ENCODE measurements at places on chromosomes 12 and 14.

GRCh38 chr12:95463050-95463449 lies 10.9 kb upstream of the METAP2 start:
- DNase-seq, result no peak

GRCh38 chr14:84927096-84927827 lies 602.7 kb upstream of the FLRT2 start:
- no peak for DNase-seq

- DNase-seq, result no peak
Observed at GRCh38 chr12:44154128-44154527, 318.2 kb downstream of the TMEM117 start.

- no peak for DNase-seq
Observed at GRCh38 chr12:124607681-124608425, 40.4 kb upstream of the NCOR2 start.

DNA sequence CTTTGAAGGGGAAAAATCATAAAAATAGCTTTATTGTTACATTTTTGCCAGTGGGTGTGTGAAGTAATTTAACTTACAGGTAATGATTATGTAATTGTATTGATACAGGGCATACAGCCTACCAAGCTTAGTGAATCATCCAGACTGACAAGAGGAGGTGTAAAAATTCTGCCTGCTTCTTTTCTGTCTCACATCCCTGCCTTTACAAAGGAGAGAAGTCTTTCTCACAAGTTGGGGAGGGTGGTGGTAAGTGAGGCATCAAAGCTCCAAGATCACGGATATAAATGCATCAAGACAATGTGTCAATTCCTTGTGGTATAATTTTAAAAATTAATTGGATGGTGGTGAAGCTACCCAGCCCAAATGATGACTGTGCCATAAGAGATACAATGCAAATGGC lies 39.0 kb upstream of the G2E3 start:
- no peak for DNase-seq

DNA sequence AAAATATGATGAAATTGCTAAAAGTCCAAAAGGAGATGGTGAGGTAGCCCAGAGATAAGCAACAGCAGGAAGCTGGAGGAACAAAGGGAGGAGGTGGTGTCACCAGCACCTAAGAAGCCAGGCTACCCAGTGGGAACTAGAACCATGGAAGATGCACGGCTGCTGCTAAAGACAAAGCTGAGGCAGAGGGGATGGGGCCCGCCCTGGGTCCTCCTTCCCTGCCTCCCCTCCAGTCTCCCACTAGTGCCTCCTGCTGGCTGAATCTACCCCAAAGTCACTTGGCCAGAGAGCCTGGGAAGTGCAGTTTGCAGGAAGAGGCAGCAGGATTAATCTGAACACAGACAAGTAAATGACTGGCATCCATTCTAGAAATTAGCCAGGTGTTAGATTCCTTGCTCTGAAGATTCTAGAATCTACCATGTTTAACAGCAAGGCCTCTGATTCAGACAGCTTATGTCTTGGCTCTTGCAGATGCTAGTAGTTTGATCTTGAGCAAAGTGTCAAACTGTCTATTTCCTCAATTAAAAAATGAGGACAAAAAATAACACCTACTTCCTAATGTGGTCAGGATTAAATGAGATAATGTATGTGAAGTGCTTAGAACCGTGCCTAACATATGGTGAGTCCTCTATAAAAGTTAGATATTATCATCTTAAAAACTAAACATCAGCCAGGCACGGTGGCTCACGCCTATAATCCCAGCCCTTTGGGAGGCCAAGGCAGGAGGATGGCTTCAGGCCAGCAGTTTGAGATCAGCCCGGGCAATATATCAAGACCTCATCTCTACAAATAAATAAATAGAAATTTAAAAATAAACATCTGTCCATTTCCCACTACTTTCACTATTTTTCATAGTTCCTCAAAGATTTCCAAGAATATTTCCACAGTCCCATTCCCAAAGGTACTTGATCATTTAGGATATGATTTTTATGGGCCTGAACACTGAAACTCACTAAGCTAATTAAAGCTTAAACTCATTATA lies 5.8 kb upstream of the LRP10 start:
- no peak for DNase-seq

Measured in A549 (cell line).